ENCODE measurements at places on chromosomes 5 and 9. TPM values are rescaled to one million over a fixed set of nuclear protein-coding genes. Genes with fewer than 3 reads are reported as not detected.
A peak's percentile ranks its signal among the peaks of the same experiment; 100 is the strongest.

GRCh38 chr5:18305288-18305924 is 671.1 kb downstream of the TAF11L14 start:
- no peaks in the 10 kb centered on the region for H3K27me3 ChIP-seq
- no peak overlapping the region for H3K4me3 ChIP-seq
- H3K27ac ChIP-seq: no peak overlapping the region

- H3K4me3 ChIP-seq: peak overlapping the region; percentile 75
- H3K27ac ChIP-seq: peak overlapping the region; percentile 83
- peaks cover 50% of the 10 kb centered on the region for H3K4me1 ChIP-seq
- DNase-seq: peak; percentile 31
- H3K36me3 ChIP-seq: peaks cover 2% of the 10 kb centered on the region
Observed at GRCh38 chr5:100777680-100778300, 125.3 kb downstream of the ST8SIA4 start.

GRCh38 chr5:135491552-135492318 is 39.6 kb upstream of the TIFAB start:
- no peak overlapping the region for H3K27ac ChIP-seq
- no peak for DNase-seq
- no peaks in the 10 kb centered on the region for H3K36me3 ChIP-seq
- H3K27me3 ChIP-seq: peaks cover 82% of the 10 kb centered on the region

DNA sequence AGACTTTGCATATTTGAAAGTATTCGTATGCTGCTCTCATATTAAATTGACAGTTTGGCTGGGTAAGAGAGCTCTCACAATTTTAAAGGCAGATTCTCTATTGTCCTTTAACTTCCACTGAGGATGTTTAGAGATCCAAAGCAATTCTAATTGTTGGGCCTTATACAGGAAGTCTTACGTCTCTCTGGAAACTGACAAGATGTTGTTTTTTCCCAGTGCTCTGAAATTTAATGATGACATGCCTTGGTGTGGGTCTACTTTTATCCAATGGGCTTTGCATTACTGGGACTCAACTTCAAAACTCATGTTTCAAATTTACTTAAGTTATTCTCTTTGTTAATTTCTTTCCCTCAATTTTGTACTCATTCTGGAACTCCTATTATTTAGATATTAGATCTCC is 191.5 kb downstream of the SNX18 start:
- no peak overlapping the region for H3K4me3 ChIP-seq
- H3K27ac ChIP-seq: no peak overlapping the region

- no peaks in the 10 kb centered on the region for H3K27me3 ChIP-seq
- peaks cover 31% of the 10 kb centered on the region for H3K4me1 ChIP-seq
- peak overlapping the region; percentile 77 for H3K4me3 ChIP-seq
- H3K27ac ChIP-seq: peak overlapping the region; percentile 77
Observed at GRCh38 chr5:81420039-81420667, 26.2 kb upstream of the ACOT12 start.

DNA sequence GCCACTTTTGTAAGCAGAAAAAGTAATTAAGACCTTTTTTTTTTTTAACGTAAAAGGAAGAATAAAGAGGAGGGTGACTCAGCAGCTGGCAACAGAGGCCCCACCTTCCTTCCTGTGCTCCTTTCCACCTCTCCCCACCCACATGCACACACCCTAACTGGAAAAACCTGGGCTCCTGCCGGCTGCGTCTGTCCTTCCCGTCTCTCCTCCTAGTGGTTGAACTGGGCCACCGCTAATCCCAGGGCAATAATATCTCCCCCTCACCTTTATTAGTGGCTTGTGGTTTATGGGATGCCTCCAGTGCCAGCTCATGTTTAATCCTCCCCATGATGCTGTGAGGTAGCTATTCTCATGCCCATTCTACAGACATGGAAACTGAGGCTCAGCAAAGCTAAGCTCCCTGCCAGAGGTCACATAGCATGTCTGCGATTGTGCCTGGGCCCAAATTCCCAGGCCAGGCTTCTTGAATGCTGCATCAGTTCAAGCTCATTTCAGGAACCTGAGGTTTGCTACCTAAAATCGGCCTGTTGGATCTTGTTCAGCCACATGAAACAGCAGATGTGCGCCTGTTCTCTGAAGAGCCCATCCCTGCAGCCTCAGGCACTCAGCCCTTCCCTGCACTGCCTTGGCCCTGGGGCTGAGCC is 60.9 kb upstream of the IL17B start:
- H3K27me3 ChIP-seq: peaks cover 6% of the 10 kb centered on the region
- peaks cover 21% of the 10 kb centered on the region for H3K4me1 ChIP-seq
- DNase-seq: no peak
- peak overlapping the region; percentile 29 for H3K4me3 ChIP-seq
- H3K27ac ChIP-seq: peak overlapping the region; percentile 55

The TAF1L gene
- not detected for total RNA-seq

- H3K27me3 ChIP-seq: no peaks in the 10 kb centered on the region
- H3K27ac ChIP-seq: no peak overlapping the region
- H3K4me3 ChIP-seq: no peak overlapping the region
- no peaks in the 10 kb centered on the region for H3K36me3 ChIP-seq
Observed at GRCh38 chr5:163005949-163006348, 431.4 kb upstream of the CCNG1 start.

The PCDHB14 gene
- total RNA-seq: not detected

GRCh38 chr9:134027561-134027960 is 2.3 kb downstream of the BRD3OS start:
- H3K4me3 ChIP-seq: peak overlapping the region; percentile 85
- no peaks in the 10 kb centered on the region for H3K27me3 ChIP-seq
- H3K4me1 ChIP-seq: peaks cover 8% of the 10 kb centered on the region
- DNase-seq: no peak
- H3K27ac ChIP-seq: no peak overlapping the region
- peaks cover 5% of the 10 kb centered on the region for H3K36me3 ChIP-seq

GRCh38 chr9:29285818-29286217 is 1712.5 kb upstream of the C9orf72 start:
- no peak for DNase-seq
- H3K36me3 ChIP-seq: no peaks in the 10 kb centered on the region
- H3K4me1 ChIP-seq: no peaks in the 10 kb centered on the region
- no peaks in the 10 kb centered on the region for H3K27me3 ChIP-seq
- H3K4me3 ChIP-seq: no peak overlapping the region

GRCh38 chr9:19484699-19485098 is 75.9 kb downstream of the ACER2 start:
- H3K36me3 ChIP-seq: no peaks in the 10 kb centered on the region
- H3K4me3 ChIP-seq: no peak overlapping the region
- H3K27me3 ChIP-seq: peaks cover 26% of the 10 kb centered on the region
- no peak overlapping the region for H3K27ac ChIP-seq
- H3K4me1 ChIP-seq: no peaks in the 10 kb centered on the region

DNA sequence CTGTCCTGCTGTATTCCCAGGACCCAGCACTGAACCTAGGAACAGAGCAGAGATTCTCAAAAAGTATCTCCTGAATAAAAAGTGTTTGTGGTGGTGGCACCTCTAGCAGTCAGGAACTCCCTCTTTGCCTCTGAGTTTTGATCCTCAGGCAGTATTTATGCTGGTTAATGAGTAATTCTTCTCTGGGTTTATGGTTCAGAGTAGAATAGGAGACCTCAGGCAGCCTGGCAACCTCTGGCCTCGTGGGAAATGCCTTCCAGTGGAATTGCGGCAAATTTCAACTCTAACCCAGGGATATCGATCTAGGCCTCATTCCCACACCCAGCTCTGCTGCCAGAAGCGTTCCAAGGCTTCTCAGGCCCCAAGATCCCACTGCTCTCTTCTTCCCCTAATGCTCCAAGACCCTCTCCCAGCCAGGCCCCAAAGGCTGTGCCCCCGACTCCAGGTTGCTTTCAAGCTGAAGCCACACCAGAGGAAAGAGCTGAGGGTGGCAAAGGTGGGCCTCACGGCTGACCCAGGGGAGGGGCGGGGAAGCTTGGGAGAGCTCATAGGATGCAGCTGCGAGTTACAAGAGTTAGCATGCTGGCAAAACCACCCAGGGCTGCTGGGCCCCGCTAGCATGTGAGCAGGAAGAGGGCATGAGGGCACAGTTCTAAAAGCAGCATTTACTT is 10.9 kb upstream of the HDHD3 start:
- no peaks in the 10 kb centered on the region for H3K4me1 ChIP-seq
- H3K36me3 ChIP-seq: peaks cover 1% of the 10 kb centered on the region
- no peak overlapping the region for H3K27ac ChIP-seq
- no peaks in the 10 kb centered on the region for H3K27me3 ChIP-seq
- H3K4me3 ChIP-seq: no peak overlapping the region
- no peak for DNase-seq

- H3K4me3 ChIP-seq: peak overlapping the region; percentile 27
- H3K36me3 ChIP-seq: peaks cover 3% of the 10 kb centered on the region
- DNase-seq: peak; percentile 60
- H3K4me1 ChIP-seq: peaks cover 36% of the 10 kb centered on the region
Observed at GRCh38 chr5:54719384-54720283, 202.1 kb downstream of the SNX18 start.

The NMRK1 gene
- 59.3 TPM for total RNA-seq

GRCh38 chr5:89583534-89583933 is 700.5 kb upstream of the MEF2C start:
- no peaks in the 10 kb centered on the region for H3K36me3 ChIP-seq
- no peaks in the 10 kb centered on the region for H3K27me3 ChIP-seq
- H3K27ac ChIP-seq: no peak overlapping the region
- no peak overlapping the region for H3K4me3 ChIP-seq
- no peaks in the 10 kb centered on the region for H3K4me1 ChIP-seq

The ARHGEF39 gene
- 15.1 TPM for total RNA-seq

The LRRC70 gene
- total RNA-seq: 1.5 TPM

GRCh38 chr5:172115541-172115982 is 72.5 kb downstream of the STK10 start:
- peak overlapping the region; percentile 95 for H3K27ac ChIP-seq
- peaks cover 73% of the 10 kb centered on the region for H3K4me1 ChIP-seq
- peak overlapping the region; percentile 89 for H3K4me3 ChIP-seq
- H3K36me3 ChIP-seq: peaks cover 24% of the 10 kb centered on the region
- no peaks in the 10 kb centered on the region for H3K27me3 ChIP-seq

DNA sequence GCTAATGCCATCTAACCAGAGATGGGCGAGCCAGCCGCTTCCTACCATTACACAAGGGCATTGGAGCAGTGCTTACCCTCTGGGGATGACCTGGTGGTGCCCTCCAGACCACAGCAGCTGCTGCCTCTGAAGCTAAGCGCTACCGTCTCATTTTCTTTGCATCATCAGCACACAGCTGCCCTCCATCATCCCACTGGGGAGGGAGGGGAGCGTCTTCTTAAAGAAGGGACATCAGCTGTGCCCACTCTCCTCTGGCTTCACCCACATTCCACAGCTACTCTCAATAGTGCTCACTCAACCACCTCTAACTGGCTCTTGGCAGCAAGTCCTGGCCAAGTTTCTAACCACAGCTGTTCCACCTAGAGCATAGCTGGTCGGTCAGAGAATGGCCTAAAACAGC is 503.4 kb downstream of the NFIB start:
- no peak for DNase-seq
- H3K27me3 ChIP-seq: no peaks in the 10 kb centered on the region
- H3K36me3 ChIP-seq: no peaks in the 10 kb centered on the region

GRCh38 chr9:130913599-130914416 is 17.2 kb upstream of the QRFP start:
- peaks cover 4% of the 10 kb centered on the region for H3K4me1 ChIP-seq
- H3K4me3 ChIP-seq: no peak overlapping the region
- DNase-seq: no peak
- no peaks in the 10 kb centered on the region for H3K27me3 ChIP-seq
- no peaks in the 10 kb centered on the region for H3K36me3 ChIP-seq

DNA sequence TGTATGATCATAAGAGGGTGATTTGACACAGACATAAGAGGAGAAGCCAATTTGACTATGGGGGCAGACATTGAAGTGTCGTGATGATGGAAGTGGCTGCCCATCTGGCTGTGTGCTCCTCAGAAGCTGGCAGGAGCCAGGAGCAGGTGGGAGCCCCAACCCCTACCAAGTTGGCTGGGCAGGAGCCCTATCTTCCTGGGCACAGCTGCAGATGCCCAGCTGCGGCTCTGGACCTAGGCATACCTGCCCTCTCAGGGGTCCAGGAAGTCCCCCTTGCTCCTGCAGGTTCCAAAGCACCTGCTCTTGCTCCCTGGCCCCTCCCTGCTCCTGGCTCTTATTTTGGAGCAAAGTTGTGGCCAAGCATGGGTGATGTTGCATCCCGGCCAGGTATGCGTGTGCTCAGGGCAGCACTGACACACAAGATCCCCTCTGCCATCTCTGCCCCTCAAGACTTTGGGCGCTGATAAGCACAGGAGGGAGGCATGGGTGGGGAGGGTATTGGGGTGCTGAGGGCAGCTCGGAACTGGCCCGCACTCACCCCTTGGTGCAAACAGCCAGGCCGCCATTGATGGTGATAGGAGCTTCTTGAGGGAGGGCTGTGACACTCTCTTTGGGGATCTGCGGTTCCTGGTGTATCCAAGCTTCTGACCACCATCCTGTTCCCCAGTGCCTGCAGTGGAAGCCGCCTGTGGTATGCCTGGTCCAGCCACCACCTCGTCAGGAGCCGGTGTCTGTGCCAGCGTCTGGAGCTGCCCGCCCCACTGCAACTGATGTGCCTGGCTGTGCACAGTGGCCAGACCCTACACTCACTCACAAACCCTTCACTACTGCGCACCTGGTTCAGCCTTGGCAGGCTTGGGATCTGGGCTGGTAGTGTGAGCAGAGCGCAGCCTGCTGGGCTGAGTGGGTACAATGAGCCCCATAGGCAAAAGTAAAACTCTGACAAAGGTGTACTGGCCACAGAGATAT is 230.9 kb downstream of the CDH9 start:
- no peak overlapping the region for H3K27ac ChIP-seq
- no peak overlapping the region for H3K4me3 ChIP-seq
- peaks cover 2% of the 10 kb centered on the region for H3K36me3 ChIP-seq
- no peaks in the 10 kb centered on the region for H3K27me3 ChIP-seq

DNA sequence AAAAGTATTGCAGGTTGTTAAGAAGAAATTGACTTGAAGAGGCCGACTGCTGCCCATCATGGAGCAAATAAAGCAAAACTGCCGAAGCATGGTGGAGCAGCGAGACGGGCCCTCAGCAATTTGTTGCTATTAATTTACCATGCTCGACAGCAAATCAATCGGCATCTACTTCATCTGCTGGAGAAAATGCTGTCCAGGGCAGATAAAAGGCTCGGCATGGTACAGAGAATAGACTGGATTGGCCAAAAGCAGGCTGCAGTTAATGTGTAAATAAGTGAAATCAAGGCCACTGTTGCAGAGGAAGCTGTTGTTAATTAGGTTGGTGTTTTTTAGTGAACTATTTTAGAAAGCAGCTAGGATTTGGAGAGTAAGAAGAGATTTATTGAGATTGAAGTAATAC is 8.3 kb downstream of the TLE4 start:
- H3K4me3 ChIP-seq: peak overlapping the region; percentile 51
- peaks cover 82% of the 10 kb centered on the region for H3K4me1 ChIP-seq
- peak overlapping the region; percentile 50 for H3K27ac ChIP-seq
- DNase-seq: no peak

- no peaks in the 10 kb centered on the region for H3K36me3 ChIP-seq
- peaks cover 6% of the 10 kb centered on the region for H3K27me3 ChIP-seq
- DNase-seq: no peak
- peaks cover 35% of the 10 kb centered on the region for H3K4me1 ChIP-seq
- H3K27ac ChIP-seq: no peak overlapping the region
Observed at GRCh38 chr9:136550439-136551289, 4.8 kb upstream of the NOTCH1 start.

DNA sequence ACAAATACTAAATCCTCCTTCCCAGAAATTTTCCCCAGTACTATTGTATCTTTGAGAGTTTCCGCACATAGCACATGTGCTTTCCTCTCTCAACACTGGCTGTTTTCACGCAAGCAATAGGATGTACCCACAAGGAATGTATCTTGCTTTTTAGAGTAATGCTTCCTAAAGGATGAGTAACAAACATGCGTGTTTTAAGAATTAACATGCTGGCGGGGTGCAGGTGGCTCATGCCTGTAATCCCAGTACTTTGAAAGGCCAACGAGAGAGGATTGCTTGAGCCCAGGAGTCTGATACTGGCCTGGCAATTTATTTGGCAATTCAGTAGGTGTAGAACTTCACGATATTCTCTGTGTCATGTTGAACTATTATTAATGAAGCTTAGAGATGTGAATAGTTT is 4.6 kb downstream of the RUFY1 start:
- peaks cover 49% of the 10 kb centered on the region for H3K4me1 ChIP-seq
- DNase-seq: no peak
- H3K4me3 ChIP-seq: no peak overlapping the region
- H3K27ac ChIP-seq: no peak overlapping the region
- no peaks in the 10 kb centered on the region for H3K27me3 ChIP-seq
- H3K36me3 ChIP-seq: peaks cover 18% of the 10 kb centered on the region

Data from activated T-cell treated with anti-CD3 and anti-CD28 coated beads, Interleukin-2, amount 50 U/mL, for 72 hours (primary cell).